Right ventricle myocardium inferior (tissue), 1 donor: ENCODE measurements at places on chromosomes 3 and 15.

DNA sequence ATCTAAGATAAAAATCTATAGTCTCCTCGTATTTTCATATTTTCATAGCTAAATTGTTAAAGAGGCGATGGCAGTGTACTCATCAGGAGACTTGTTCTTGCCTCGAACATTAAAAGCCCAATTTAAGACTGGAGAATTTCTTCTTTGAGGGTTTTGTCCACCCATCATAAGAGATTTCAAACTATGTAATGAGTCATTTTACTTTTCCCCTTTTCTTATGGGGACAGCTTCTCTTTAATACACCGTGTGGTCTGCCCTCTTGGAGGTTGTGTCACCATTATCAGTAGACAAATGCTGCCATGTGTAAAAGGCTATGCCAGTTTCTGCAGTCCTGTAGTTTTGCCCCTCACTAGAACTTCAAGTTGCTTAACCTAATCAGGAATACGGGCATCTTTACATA is 16.9 kb downstream of the TGFBR2 start:
- DNase-seq = no peak

- no peak for DNase-seq
Measured at GRCh38 chr3:185420762-185421161, 57.8 kb downstream of the MAP3K13 start.

DNA sequence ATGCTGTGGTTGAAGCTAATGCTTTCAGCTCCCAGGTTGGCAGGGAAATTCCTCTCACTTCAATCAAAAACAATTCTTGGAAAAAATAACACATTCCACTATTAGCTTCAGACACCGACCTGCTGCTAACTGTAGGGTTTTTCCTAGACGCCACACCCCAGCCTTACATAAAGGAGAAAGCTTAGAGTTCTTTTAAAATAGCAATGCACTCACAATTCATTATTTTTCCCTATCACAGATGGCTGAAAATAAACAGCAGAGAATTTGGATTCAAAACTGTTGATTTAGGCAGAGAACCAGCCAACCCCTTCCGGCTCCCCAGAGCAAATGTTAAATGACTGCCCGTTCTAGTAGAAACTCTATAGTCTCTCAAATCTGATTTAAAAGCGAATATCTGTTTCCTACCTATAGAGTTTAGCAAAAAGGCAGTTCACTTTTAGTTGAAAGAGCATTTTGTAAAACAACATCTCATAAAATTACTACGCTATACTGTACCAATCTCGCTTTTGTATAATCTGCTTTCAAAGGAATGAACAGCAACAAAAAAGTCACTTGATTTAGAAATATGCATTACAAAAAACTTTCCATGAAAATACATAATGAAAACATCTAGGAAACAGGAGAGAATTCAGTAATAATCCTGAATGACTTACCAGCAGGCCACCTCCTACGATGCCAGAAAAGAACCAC is 586 bp downstream of the TM4SF1 start:
- DNase-seq = no peak

DNA sequence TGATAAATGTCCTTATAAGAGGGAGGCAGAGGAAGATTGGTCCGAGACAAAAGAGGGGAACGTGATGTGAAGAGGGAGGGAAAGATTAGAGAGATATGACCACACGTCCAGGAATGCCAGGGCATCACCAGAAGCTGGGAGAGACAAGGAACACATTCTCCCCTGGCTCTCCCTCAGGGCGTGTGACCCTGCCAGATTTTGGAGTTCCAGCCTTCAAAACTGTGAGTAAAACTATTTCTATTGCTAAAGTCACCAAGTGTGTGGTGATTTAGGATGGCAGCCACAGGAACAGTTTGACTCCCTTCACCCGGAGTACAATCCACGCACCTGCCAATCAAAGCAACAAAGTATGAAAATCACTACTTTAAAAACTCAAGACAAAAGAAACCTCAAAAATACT is 32.1 kb upstream of the TJP1 start:
- no peak for DNase-seq
